ENCODE measurements at places on chromosomes 13 and 19.

- DNase-seq = no peak
Observed at GRCh38 chr13:44927968-44928367, 61.3 kb downstream of the NUFIP1 start.

GRCh38 chr19:28730791-28731512 is 482.0 kb downstream of the UQCRFS1 start:
- no peak for DNase-seq

DNA sequence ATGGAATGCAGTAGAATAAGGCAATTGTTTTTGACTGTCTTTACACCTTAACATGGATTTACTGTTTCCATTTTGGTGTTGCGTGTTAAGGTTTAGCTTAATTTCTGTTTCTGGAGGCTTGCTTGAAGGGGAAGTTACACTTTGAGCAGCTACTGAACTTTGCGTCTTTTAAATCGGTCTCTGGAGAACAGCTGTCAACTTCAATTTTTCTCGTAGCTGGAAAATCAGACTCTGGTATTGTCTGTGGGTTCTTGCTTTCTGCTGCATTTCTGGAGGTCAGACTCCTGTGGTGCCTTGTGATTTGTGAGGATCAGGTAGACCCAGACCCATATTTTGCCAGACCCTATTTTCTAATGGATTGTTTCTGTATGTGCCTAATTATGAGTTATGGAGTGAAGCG is 146.7 kb downstream of the ATP8A2 start:
- no peak for DNase-seq

DNA sequence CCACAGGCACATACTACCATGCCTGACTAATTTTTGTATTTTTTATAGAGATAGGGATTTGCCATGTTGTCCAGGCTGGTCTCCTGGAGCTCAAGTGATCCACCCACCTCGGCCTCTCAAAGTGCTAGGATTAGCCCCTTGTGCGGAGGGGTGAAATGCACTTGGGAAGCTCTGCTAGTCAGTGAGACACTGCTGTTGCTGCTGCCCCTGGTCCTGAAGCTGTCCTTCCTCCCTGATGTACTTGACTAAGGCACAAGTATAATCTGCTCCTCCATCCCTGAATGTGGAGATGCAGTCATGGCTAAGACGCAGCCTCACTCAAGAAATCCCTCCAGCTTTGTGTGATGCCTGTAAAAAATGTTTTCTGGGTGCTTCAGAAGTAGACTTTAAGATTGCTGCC is 124.5 kb downstream of the KCTD15 start:
- no peak for DNase-seq

GRCh38 chr19:48674921-48675824 is 2.4 kb upstream of the NTN5 start:
- DNase-seq = peak; percentile 87

DNA sequence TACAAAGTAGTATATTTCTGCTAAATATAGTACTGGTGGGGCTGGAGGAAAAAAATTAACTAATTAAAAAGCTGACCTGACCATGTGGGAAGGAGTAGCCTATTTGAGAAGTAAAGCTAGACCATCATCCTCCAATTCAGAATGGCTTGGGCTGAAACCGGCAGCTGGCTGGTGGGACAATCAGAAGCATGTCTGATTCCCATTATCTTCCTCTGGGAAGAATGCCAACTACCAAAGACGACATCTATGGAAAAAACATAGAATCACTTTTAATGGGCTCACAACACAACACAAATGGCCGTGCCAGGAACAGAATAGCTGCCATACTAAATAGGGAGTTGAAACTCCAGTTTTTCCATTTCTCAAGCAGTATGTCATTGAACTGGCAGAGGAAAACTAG is 120.4 kb upstream of the FREM2 start:
- DNase-seq = no peak

- no peak for DNase-seq
Observed at GRCh38 chr13:86378628-86379027, 579.4 kb upstream of the SLITRK6 start.

GRCh38 chr13:19782049-19782726 is 557 bp downstream of the PSPC1 start:
- DNase-seq = peak; percentile 38

DNA sequence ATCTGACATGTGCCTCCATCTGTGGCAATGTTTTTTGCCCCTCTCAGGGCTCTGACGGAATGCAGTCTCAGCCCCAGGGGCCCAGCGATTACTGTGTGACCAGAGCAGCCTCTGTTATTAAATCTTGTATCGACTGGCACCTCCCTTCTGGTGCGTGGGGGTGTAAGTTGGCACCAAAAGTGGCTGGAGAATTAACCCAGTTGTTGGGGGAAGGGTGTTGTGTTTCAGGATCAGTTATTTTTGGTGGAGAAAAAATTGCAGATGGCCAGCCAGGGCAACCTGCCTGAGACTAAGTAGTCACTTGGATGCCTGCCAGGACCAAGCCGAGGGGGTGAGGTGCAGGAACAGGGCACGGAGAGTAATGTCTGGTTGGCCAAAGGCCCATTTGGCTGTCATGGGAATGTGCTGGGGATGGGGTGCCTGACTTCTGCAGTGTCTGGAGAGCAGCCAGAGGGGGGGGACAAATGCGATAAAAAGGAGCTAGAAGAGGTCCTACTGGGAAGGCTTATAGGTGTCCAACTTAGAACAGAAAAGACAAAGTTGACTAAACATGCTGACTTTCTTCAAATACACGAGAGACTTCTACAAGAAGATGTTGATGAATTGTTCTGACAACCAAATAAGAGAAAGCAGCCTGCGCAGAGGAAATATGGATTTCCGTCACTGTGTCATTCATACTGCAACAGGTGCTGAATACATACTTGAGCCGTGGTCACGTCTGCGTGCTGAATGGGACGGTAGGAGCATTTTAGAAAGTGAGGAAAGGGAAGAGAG is 69.8 kb downstream of the SIAH3 start:
- peak; percentile 6 for DNase-seq

GRCh38 chr13:45335397-45336024 is 5.5 kb downstream of the TPT1 start:
- DNase-seq = peak; percentile 33

DNA sequence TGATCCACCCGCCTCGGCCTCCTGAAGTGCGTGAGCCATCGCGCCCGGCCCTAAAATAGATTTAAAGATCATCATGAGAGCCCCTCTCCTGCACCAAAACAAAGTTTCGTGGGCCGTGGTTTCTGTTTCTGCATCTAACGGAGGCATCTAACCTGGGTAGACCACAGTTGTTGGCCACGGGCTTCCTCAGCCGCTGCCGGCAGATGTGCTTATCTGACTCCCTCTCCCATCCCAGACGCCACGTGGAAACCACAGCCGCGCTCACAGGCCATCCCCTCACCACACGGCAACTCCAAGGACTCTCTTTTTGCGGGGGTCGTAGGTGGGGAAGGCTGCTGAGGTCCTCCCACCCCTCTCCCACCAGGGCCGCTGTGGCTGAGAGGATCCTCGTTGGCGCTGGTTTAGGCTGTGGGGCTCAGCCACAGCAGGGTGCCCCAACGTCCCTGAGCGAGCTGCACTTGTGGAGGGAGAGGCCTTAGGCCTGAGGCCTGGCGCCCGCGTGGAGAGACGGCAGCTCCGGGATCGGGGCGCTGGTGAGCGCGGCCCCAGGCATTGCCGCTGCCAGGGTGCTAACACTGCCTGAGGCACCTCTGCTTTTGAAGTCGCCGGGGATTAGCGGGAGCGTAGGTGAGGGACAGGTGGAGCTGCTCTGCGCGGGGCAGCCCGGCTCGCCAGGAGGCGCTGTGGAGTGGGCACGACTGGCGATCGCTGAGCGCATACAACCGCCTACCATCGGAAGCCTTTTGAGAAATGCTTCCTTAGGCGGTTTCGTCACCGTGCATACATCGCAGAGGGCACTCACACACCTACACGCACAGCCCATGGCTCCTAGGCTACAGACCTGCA is 8.9 kb downstream of the ZSCAN1 start:
- DNase-seq = no peak

GRCh38 chr13:26050568-26051230 is 1.1 kb downstream of the SHISA2 start:
- DNase-seq = peak; percentile 7

GRCh38 chr19:616062-616700 is 17.2 kb downstream of the POLRMT start:
- DNase-seq = no peak

Measured in EL (cell line).